ENCODE measurements at places on chromosomes 3 and 15.

GRCh38 chr3:137792626-137793271 is 28.6 kb downstream of the SOX14 start:
- DNase-seq: peak; percentile 68

DNA sequence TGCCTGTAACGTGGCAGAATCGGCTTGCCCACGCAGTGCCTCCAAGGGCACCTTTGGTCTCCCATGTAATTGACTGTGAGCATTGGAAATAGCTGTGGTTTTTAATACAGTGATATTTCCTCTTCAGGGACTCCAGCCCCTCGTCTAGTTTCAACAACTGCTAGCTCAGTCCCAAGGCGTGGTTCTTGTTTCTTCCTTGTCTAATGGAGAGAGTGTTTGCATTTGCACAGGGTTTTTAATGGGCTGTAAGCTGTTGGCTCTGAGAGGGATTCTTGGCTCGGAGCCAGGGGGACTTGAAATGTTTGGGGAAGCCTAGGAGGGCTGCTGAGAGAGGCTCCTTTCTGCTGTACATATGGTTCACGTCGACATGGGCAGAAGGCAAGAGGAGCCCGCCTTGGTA is 86.2 kb downstream of the THSD4 start:
- DNase-seq: no peak

DNA sequence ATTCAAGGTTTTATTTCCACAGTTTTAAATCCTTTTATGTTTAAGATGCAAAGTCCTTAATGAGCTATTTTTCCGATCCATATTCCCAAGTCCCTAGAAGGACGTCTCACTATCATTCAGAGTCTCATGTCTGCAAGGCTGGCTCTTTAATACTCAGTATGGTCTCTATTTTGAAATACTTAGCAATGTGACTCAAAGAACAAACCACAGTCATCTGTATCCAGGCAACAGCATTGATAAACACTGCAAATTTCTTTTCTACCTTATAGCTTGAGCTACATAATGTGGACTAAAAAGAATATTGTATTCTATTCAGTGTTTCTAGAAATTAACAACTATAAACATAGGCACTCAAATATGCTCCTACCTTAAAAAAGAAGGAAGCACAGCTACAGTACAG is 588.3 kb upstream of the NAALADL2 start:
- no peak for DNase-seq

DNA sequence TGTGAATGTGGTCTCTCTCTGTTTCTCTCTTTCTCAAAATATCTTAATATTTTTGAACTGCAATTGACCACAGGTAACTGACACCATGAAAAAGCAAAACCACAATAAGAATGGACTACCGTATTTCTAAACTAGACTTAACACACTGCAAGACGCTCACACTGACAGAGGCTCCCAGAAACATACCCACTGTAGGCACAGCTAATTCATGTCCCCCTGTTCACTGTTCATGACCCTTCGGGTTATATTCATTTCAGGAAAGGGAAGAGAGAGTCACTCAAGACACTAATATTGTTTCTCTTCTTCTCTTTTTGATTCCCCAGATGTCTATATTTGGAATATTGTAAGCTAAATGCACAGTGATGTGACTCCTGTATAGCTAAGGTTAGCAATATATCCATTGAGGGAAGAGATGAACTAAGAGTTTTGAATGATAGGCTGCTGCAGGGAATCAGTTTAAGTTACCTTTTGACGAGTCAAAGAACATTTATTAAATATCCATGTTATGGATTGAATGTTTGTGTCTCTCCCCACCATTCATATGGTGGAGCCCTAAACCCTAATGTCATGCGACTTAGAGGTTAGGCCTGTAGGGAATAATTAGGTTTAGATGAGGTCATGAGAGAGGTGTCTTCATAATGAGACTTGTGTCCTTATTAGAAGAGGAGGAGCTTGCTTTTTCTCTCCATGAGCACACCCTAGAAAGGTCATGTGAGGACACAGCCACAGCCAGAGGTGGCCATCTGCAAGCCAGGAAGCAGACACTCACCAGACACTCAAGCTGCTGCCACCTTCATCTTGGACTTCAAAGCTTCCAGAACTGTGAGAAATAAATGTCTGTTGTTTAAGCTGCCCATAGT is 216.6 kb upstream of the GRM7 start:
- no peak for DNase-seq

DNA sequence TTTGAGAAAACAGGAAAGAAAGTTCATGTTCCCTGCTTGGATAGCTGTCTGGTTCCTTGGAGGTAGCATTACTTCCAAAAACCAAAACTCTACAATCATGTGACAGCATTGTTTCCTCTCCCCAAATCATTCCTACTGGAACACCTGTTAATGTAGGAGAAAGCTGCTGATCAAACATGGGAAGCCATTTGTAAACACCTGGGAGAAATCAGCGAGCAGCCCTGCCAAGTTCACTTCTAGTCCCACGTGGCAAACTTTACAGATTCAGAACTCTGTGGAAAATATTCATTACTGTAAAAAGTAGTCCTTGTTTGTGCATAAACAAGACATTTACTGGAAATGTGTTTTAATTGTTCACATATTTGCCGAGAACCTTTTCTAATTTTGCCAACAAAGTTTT is 275.5 kb upstream of the AZI2 start:
- DNase-seq: no peak

GRCh38 chr15:91857772-91858171 is 4.3 kb downstream of the SLCO3A1 start:
- no peak for DNase-seq

GRCh38 chr3:105366326-105367062 is at the start of gene ALCAM:
TSS of gene ALCAM (plus strand) at chr3:105366909.
- DNase-seq: peak; percentile 100

DNA sequence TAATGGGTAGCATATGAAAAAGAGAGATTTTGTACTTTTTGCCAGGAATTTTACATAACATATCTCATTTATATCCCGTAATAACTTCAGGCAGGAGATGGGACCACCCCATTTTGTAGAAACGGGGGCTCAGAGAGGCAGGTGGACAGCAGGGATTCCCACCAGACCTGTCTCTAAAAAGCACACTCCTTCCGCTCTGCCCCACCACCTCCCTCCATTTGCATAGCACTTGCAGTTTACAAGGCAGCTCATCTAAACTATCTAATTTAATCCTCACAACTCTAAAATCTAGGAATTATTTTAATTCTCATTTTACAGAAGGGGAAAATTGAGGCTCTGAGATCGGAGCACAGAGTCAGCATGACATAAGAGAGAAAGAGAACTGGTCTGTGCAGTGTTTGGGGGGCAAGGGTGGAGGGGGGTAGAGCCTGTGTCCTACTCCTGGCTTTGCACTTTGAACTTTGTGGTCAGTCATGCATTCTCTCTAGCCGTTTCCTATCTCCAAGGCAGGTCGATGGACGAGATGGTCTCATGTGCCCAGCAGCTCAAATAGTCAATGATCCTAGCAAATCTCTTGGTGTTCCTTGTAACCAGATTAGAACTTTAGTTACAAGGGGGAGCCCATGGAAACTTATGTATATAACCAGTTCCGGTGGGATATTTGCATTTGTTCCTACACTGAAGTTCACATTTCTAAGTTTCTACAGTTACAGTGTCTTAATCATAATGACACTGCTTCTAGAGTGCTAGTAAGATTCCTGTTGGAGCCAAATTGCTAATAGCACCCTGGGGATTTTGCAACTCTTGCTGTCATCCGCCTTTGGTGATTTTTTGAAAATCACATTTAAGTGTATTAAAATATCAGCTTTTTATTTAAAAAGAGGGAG is 18.6 kb downstream of the CRYGS start:
- DNase-seq: no peak

GRCh38 chr3:33317963-33318709 is 40.9 kb downstream of the FBXL2 start:
- DNase-seq: no peak

DNA sequence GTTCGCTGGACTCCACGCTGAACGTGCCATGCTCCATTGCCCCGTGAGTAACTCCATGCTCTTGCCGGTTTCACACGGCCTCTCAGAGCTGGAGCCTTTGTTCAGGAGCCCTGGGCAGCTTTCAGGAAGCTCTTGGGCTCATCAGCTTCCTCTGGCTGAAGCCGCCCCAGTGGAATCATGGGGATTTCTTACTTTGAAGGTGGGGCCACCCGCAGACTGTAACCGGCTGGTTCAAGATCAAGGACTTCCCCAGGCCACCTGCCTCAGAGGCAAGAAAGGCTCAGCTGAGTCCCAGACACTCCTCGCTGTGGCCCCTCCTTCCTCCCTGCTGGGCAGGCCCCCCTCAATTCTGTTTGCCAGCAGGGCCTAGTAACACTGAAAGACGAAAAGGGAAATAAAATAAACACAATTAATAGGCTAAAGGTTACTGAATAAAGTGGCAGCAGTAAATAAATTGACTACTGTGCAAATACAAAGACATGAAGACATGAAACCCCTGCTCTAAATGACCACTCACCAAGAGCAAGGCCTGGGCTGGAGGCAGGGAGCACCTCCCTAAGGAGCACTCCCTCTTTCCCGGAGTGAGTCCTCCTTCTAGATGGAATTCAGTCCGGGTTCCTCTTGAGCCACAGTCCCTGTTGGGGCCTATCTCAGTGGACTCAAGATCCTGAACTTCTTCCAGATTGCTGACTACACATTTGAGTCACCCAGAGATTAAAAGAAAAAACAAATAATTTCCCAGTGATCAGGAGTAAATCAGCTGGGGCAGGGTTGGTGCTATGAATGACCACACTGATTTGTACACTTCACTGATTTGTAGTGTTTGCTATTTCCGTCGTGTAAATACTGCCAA is 51.0 kb downstream of the ZDHHC19 start:
- no peak for DNase-seq

DNA sequence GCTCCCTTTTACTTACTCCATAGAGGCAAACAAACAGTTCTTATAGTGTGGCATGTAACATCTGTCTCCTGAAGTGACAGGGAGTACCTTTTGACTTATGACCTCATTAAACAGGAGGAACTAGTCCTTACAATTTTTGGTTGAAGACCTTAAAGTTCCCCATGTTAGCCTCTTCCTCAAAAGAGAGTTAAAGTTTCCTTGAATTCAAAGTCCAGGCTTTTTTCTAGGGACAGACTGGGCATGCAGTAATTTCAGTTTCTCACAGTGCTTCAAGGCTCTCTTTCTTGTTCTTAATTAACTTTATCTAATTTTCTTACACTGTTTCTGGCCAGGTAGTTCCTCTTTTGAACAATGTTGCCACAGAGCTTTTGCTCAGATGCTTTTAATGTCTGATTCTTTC is 12.1 kb downstream of the GOLM2 start:
- DNase-seq: no peak

DNA sequence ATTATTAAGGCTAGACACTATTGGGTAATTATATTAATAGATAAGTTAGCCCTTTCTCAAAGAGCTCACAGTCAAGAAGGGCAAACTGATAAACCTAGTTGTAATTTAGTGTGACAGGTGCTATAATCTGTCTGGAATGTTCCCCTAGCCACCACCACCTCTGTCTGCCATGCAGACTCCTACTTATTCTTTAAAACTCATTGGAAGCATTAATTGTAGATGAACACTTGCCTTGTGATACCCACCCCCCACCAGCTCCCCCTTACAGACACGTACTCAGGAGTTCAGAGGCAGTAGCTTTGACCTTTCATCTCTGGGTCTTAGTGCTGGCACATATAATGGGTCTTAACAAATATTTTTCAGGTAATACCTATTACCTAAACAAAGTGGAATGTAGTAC is 195.9 kb downstream of the TP63 start:
- DNase-seq: no peak

DNA sequence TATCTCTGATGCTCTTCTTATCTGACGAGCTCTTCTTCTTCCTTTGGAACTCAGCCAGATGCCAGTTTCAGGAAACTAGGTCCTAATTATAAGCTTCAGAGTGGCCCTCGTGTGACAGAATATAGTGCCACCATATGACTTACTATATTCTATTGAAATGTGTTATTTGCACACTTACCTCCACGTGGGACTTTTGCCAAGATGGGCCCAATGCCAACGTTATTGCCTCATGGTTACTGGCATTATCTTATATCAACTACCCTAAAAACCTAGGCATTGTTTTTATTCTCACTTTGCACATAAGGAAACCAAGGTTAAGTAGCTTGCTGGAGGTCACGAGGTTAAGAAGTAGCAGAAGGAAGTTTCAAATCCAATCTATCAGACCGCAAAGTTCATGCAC is 71.3 kb upstream of the SLCO3A1 start:
- no peak for DNase-seq

GRCh38 chr3:164752812-164753211 is 325.5 kb downstream of the SI start:
- DNase-seq: no peak

DNA sequence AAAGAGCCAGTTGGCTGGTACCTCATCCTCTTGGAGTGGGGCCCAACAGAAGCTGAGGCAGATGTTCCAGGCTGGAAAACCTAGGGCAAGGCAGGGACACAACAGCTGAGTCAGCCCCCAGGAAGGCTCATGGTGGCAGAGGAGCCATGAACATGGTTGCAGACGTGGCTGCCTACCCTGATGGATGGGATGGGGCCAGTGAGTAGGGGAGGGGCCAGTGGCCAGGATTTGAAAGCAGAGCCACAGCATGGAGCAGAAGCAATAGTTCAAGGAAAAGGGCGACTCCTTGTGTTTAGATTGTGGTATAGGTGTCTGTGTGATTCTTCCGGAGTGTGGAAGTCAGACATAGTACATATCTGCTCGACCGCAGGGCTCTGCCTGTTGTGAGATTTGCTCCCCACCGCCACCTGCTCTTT is 24.2 kb downstream of the PXYLP1 start:
- no peak for DNase-seq

DNA sequence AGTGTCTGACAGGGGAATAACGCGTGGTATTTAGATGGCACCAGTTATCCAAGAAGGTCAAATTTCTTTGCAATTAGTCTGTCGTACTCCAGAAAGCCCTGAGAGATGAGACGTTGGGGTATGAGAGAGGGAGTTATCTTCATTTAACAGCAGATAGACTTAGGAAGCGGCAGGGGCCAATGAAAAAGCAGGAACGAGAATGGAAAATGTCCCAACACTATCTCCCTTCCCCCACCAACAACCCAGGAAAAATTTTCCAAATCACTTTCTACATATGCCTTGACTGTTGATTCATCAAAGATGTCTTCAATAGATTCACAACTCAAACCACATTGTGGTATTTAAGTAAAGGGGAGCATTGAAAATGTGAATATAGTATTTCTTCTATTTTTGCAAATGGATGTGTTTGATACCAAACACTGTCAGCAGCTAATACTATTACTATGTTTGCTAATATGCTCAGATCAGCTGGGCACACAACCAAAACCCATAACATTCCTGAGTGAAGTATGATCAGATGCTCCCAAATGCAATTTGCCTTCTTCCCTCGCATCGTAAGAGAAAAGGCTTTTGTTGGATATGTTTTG is 13.3 kb upstream of the GREM1 start:
- no peak for DNase-seq

DNA sequence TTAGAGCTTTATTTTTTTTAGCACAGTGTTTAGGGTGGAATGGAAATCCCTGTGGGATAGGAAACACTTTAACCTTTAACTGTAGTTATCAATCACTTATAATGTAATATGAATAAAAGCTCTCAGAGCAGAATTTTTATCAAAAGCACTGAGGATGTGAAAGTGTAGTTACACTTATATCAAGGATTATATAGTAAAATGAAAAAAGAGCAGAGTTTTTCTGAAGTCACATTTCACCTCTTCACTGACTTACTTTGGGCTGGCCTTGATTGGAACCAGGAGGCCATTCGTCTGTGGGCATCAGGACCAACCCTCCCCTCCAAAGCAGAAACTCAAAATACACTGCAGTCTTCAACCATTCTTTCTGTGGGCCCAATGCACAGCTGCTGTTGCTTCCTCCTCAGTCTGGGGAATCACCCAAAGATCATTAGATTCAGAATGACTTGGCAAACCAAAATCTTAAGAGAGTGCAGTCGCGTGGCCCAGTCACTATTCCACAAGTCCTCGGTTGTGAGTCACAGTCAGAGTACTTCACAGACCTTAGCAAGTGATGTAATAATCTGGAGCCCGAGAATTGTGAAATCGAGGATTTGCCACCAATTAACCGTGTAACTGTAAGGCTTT is 132.6 kb upstream of the COL8A1 start:
- DNase-seq: no peak
